Aorta (tissue), 5 donors: ENCODE measurements at places on chromosomes 7 and 10.

- peak; percentile 37 for DNase-seq
Measured at GRCh38 chr7:1136841-1137516, 23.0 kb downstream of the ZFAND2A start.

- no peak for DNase-seq
Measured at GRCh38 chr7:87414794-87415188, 60.7 kb downstream of the ABCB4 start.

- peak; percentile 92 for DNase-seq
Measured at GRCh38 chr7:1579481-1580421, 9.9 kb upstream of the PSMG3 start.

GRCh38 chr10:124564881-124565280 lies 103.3 kb downstream of the LHPP start:
- DNase-seq, result peak; percentile 61

GRCh38 chr7:21943436-21943835 lies 2.3 kb downstream of the CDCA7L start:
- no peak for DNase-seq

GRCh38 chr10:61990761-61991135 lies 89.2 kb downstream of the ARID5B start:
- no peak for DNase-seq

GRCh38 chr7:140033779-140034363 lies 28.9 kb downstream of the PARP12 start:
- no peak for DNase-seq

DNA sequence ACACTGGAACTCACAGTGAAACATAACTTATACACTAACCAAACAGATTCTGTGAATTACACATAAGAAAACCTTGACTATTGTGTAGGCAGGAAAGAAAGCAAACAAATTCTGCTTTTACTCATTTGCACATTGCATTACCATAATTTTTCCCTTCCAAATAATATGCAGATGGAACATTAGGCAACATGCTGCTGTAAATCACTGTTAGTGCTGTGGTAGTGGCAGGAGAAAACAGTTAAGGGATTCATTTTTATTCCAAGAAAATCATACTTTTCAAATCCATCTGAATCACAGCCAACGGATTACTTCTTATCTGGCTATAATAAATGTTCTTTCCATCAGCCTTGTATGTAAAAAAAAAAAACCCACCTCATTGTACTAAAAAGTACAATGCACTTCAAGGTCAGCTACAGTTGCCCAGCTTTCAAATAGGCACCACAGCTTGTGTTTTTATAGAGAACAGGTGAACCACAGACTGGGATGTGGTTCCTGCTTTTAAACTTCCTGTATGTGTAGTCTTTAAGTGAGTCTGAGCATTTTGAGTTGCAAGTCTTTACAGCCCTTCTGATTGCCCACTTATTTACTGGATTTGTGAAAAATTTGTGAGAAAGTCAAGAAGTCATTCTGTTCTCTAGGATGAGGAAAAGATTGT lies 590.0 kb upstream of the SEMA3D start:
- no peak for DNase-seq

GRCh38 chr10:19918794-19919193 lies 102.6 kb downstream of the PLXDC2 start:
- DNase-seq, result no peak

DNA sequence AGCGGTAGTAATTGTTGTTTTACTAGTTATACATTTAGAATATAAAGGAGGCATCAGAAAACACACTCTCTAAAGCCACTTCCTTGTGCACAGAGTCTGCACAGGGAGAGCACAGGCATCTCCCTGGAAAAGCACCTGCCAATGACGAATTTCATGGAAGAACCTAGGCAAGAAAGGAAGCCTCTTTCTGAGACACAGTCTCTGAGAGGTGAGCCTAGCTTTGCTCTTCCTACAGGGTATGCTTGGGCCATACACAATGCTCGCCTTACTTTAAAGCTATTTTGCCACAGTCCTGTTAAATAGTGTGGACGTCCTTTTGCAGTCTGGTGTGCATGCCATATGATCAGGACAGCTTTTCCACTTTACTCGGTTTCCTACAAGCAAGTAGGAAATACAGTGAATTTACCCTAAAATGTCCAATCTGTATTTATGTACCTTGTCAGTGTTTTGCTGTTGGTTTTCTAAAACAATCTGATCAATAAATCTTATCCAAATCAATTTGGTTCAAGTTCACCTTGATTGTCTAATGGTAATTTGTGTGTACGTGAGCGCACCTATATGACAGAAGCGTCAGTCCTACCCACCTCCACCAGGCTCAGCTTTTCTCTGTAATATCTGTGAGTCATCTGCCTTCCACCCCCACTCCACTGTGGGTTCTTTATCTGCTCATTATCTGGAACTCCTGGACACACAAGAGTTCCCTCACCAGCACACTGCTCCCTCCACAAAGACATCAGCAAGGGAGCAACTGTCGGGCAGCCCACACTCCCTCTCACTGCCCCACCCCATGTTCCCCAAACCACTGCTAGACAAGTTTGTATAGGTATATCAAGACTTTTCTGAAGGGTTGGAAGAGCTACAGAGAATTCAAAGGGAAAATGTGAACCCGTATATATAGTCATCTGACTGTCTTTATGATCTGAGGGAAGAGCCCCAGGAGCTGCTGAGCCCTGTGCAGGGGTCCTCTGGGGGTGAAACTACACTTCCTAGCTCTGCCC lies 65.2 kb downstream of the KLHDC10 start:
- no peak for DNase-seq

DNA sequence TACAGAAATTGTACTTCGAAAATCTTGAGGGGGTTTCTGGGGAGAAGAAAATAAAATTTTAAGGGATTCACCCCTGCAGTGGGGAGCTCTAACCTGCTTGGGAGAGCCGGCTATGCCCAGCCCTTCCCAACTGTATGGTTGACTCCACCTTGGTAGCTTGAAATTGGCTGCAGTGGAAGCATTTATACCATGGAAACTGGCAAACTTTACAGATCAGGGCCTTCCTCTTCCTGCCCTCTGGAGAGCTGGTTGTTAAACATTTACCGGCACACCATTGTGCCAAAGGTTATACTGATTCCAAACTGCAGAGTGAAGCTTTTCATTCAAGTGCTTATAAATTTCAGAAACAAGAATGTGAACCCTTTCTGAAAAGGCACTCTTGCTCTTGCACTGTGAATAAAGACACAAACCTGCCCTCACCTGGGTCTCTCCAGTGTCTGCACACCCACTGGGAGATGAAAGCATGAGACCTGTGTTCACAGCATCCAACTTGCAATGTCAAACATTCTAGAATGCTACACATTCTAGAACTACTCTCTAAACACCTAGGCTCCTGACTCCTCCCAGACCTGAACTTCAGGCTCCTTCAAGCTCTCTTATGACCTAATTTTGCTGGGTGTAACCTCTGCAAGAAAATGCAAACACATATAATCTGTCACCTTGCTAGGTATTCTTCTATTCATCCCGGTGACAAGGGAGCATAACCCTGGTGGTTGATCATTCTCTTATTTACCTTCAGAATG lies 44.7 kb downstream of the ABLIM1 start:
- no peak for DNase-seq

GRCh38 chr10:129959544-129960480 lies 4.3 kb downstream of the EBF3 start:
- DNase-seq, result no peak

GRCh38 chr10:128912568-128913311 lies 554.3 kb upstream of the MGMT start:
- no peak for DNase-seq
